ENCODE measurements at places on chromosomes 12 and 14.

- no peak for DNase-seq
Observed at GRCh38 chr14:63761351-63762117, 33.7 kb upstream of the SGPP1 start.

GRCh38 chr12:100643246-100643645, 69.8 kb downstream of the GAS2L3 start:
- DNase-seq = no peak

DNA sequence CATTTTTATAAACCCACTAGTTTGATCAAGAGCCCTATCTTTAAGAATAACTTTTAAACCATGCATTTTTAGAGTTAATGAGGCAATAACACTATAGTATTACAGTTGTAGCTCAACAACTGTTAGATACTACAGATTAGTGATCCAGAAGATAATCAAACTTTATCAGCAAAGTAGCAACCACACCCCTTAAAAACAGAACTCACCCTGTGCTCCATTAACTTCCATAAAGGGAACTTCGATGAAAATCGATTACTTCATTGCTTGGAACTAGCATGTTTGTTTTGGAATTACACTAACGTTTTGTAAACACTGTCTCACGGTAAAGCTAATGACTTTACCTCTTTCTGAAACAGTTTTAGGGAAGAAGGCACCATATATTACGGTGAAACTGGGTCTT, 1.4 kb downstream of the SGPP1 start:
- DNase-seq = no peak

DNA sequence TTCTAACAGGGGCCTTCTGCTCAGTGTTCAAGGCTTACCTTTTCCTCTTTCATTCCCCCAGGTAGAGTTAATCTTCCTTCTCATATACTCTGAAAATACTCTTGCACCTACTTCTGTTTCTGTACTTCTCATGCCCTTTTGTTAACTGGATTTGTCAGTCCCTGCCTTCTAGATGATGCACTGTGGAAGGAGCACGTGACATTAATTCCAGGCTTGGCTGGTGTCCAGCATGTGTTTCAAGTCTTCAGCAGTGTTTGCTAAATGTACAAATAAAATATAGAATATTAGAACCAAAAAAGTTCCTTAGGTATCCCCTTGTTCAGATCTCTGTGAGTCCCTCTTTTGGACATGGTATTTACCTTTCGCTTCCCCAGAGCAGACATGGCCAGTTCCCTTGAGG, 27.9 kb upstream of the EVL start:
- DNase-seq = no peak

GRCh38 chr14:51251486-51251885, 11.4 kb downstream of the TMX1 start:
- DNase-seq = no peak

DNA sequence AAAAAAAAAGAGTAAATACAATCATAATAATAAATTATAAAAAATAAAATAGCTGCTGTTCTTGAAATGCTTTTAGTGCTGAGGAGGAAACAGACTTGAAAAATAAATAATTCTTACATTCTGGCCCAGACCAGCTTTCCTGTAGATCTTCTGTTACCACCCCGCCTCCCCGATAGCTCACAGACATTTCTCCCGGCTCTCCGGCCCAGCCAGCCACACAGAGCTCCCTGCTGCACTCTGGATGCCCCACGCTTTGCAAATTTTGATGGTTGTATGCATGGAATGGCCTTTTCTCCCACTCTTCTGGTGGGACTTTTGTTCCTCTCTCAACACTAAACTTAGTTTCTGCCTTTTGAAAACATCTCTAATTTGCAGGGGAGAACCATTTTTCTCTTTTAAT, 249.3 kb downstream of the ATP23 start:
- no peak for DNase-seq

DNA sequence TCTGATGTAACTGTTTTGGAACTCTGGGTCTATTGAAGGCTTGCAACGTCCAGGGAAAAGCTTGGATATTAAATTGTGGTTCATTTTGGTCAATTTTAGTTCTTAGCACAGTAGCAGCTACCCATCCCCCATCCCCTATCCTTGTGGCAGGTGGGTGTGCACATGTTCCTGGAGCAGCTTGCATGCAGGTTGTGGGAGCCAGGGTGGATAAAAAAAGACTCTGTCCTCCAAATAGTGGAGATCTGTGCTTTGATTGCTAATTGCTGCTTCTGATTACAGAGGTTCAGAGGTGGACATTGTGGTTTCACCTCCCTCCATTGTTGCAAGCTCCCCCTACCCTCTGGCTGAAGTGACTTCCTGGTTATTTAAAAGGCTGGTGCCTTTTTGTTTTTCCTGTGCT, 23.1 kb downstream of the ATP23 start:
- DNase-seq = no peak

- no peak for DNase-seq
Observed at GRCh38 chr14:106788534-106788933, 1262.2 kb downstream of the TMEM121 start.

DNA sequence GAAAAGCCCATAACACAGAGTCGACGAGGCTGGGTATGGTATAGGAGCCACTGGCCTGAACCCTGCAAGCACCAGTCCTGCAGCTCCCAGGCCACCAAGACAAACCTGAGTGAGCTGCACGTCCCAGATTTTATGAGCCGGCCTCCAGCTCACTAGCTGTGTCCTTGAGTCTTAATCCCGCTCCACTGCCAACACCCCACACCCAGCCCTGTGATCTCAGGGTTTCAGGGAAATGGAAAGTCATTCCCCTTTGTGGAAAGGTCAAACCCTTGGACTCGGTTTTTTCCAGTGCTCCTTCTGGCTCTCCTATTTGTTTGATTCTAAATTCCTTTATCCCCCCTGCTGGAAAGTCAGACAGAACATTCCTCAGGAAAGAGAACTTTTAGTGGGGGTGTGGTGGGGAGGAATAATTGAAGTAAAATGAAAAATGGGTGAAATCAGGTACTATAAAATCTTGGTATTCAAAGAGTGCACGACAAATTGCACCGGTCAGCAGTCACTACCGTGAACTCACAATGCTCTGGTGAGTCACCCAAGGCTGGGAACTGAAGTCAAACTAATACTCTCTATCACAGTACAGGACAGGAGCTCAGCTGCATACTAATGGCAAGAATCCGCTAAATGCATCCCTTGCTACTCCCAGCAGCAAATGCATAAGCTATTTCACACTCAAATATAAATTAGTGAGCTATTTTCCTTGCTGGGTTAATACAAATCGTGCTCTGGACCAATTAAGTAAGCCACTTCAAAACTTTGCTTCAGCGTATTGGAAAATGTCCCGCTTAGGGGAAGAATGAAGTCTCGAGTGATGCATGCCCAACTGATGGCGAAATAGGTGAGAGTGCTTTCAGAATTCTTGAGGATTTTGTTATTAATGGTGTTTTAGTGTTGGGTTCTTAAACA, 9.0 kb downstream of the PITPNM2 start:
- DNase-seq = no peak

- DNase-seq = no peak
Observed at GRCh38 chr12:131618701-131619100, 92.2 kb upstream of the SFSWAP start.

GRCh38 chr12:116603546-116604177, 44.5 kb downstream of the MAP1LC3B2 start:
- DNase-seq = peak; percentile 36

- peak; percentile 49 for DNase-seq
Observed at GRCh38 chr12:120118321-120119061, 1.9 kb upstream of the RAB35 start.

- DNase-seq = no peak
Observed at GRCh38 chr12:122403115-122403770, 19.2 kb downstream of the CLIP1 start.

DNA sequence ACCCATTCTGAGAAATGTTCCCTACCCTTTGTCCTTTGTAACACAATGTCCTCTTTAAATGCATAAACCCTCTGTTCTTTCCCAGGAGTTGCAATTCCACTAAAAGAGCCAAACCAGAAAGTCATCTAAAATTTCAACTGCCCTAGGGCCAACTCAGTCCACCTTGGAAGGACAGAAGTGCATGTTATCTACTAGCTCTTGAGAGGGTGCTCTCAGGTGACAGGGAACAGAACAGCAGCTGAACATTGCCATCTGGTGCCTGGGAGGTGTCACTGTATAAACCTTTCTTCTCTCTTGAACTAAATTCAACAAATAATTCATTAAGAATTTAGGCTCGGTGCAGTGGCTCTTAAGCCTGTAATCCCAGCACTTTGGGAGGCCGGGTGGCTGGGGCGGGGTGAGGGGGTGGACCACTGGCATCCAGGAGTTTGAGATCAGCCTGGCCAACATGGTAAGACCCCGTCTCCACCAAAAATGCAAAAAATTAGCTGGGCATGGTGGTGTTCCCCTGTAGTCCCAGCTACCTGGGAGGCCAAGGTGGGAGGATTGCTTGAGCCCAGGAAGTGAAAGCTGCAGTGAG, 10.3 kb upstream of the FERMT2 start:
- DNase-seq = no peak

GRCh38 chr14:25055992-25056687, 6.2 kb upstream of the STXBP6 start:
- DNase-seq = no peak

DNA sequence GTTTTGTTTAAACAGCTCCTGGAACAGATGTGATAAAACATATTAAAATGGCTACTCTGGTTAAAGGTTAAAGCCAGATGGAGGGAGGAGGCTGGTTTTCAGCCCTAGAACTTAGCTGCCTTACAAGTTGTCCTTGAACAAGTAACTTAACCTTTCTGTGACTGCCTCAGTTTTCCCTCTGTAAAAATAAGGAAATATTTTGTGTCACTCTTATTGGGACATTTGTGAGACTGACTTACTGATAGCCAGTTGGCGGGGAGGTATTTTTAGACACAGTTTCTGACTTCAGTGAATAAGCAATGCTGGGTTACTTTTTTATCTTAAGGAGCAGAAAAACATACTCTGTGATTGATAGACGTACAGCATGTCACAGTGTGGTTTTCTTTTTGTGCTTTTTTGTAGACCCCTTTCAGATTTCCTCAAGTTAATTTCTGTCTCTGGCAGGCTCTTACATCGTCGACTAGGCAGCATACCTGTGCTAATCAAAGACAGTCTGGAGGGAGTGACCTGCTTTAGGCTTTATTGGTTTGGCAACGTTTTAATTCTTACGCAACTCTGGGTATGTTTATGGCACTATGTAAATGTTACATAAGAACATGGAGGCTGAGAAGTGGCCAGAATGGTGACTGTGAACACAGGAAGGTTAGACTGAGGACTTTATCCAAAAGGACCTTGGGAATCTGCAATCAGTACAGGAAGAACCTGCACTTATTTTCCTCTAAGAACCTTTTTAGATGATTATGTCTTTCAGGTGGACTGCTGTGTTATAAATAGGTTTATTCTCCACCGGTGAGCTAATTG, 3.3 kb downstream of the ACVR1B start:
- no peak for DNase-seq

DNA sequence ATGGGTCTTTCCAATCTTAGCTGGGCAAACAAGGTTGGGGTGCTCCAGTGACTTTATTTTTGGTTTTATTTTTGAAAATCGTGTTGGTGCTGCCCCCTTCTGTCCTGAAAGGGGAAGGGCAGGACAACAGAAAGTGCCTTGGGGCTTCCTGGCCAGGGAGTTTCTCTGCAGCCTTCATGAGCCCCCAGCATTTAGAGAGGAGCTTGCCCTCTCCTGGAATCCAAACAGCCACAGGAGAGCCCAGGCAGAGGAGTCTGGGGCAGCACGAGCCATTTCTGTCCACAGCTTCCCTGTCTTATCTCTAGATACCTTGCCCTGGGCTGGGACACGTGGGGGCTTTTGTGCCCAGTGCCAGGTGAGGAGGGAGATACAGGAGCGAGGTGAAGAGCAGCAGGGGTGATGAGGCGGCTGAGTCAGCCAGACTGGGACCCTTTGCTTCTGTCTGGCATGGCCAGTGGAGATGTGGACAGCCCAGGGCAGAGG, 4.4 kb upstream of the C1RL start:
- DNase-seq = peak; percentile 76

- DNase-seq = no peak
Observed at GRCh38 chr12:28824849-28825248, 324.2 kb upstream of the FAR2 start.

GRCh38 chr14:67580336-67581171, 19.5 kb downstream of the PIGH start:
- no peak for DNase-seq

- DNase-seq = no peak
Observed at GRCh38 chr12:7758766-7759140, 6.3 kb upstream of the NANOGNB start.

- no peak for DNase-seq
Observed at GRCh38 chr14:23436327-23437132, 1.1 kb upstream of the MYH7 start.

DNA sequence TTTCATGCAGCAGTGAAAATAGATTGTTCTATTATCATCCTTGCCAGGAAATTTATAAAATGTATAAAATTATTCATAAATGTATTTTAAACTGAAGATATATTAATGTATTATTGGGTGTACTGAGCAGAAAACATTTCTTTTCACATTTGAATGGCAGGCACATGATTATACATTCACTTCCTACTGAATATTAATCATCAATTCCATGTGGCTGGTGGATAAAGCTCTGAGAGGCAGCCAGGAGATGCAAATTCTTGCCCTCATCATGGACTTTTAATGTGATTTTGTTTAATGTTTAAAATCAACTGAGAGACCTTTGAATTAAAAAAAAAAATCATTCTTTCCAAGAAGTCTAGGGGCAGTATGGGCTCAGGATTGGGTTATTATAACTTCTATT, 40.8 kb downstream of the ANO6 start:
- DNase-seq = no peak

DNA sequence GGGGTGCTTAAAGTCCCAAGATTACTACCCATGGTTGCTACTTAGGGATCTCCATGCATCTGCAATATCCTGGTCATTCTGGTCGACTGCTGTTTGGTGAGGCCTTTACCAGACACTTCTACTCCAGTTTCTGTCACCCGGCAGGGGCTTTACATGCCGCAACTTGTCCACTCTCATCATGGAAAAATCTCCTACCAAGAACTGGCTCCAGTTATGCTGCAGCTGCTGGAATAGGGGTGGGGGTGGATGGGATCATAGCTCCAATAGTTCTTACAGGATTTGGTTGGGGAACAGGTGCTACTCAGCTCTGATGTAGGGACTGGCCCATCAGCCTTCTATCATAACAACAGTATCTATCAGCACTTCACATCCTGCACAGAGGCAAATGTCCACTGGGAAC, 51.6 kb downstream of the SPTB start:
- no peak for DNase-seq

- no peak for DNase-seq
Observed at GRCh38 chr12:47207340-47207717, 127.6 kb upstream of the AMIGO2 start.

DNA sequence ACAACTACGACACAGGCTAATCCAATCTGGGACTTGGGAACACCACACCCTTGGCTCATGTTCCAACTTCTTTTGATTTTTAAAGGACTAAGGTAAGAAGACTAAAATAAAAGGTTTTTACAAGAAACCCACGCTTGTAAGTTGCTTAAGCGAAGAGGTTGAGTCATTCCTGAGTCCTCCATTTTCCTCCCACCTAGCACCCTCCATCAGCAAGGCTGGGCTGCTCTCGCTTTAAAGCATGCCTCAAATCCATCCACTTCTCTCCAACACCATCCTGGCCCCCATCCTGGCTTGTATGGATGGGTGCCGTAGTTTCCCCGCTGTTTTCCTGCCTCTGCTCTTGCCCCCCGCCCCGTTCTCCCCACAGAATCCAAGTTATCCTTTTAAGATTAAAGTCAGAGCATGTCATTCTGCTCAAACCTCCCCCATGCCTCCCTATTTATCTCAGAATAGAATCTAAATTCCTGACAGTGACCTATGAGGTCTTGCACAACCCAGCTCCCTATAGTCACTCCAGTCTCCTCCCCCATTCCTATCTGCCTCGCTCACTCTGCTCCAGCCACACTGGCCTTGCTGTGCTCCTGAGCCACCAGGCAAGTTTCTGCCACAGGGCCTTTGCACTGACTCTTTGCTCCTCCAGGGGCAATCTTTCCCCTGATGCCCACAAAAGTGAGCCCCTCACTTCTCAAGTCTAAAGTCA, 34.5 kb downstream of the SCARB1 start:
- no peak for DNase-seq
